CMK (cell line): ENCODE measurements at places on chromosomes 11 and 22.

GRCh38 chr22:37336579-37336978 is 54.3 kb downstream of the CYTH4 start:
- DNase-seq, result no peak

GRCh38 chr22:39148727-39149535 is 3.5 kb downstream of the CBX7 start:
- DNase-seq, result no peak

DNA sequence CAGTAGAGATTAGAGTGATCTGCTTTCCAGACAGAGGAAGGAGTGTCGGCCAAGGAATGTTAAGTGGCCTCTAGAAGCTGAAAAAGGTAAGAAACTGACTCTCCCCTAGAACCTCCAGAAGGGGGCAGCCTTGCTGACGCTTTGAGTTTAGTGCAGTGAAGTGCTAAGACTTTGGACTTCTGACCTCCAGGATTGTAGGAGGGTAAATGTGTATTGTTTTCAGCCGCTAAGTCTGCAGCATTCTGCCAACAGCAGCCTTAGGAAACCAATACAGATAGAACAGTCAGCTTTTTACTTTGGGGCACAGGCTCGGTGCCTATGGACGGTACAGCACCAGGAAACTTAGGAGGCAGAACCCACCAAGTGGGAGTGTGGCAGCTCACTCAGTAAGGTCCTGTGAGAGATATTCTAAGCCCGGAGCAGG is 3.6 kb upstream of the TBC1D22A start:
- peak; percentile 59 for DNase-seq

DNA sequence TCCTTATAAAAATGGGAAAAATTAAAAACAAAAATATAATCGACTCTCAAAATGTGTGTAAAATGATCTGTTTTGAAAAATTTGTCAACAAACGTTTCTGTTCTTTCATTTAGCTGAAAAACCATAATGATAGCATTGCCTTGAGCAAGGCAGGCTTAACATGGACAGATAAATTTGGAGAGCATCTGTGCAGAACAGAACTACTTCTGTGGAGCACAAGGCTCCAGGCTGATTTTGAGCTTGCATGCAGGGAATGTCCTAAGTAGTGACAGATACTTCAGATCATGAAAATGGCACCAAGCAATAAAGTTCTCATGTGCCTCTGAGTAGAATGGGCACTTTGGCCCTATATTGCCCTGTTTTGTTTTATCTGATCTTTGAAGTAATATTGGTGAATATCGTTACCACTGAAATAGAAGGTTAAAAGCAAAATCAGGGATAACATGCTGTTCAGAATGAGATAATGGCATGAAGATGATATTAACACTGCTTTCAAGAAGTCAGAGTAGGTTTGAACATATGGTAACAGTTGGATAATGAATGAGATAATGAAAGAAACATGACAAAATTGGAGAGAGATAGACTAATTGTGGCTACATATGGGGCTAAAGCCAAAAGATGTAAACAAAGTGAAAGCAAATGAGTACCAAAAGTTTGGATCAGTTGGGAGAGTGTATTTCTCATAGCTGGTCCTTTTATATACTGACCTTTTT is 730.5 kb upstream of the CCDC179 start:
- no peak for DNase-seq
